Fibroblast of the conjunctiva (primary cell): ENCODE measurements at places on chromosomes 3 and 15.

- no peak for DNase-seq
Observed at GRCh38 chr3:52310861-52311575, 5.1 kb upstream of the DNAH1 start.

DNA sequence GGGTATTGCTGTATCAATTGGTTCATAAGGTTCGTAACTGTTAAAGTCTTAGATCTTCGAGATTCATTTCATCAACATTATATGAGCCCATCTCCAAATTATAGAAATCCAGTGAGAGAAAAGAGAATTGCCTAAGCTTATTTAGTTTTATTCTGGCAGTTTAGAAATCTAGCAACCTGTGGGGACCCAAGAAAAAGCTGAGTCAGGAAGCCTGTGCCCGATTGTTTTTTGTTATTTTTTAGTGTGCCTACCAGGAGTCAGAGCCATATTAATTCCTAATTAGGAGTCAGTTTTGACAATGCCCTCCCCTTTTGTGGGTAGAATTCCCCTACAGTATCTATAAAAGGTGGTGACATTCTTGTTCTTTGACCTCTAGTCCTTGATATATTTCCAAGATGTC, 59.6 kb downstream of the SPRED1 start:
- no peak for DNase-seq

DNA sequence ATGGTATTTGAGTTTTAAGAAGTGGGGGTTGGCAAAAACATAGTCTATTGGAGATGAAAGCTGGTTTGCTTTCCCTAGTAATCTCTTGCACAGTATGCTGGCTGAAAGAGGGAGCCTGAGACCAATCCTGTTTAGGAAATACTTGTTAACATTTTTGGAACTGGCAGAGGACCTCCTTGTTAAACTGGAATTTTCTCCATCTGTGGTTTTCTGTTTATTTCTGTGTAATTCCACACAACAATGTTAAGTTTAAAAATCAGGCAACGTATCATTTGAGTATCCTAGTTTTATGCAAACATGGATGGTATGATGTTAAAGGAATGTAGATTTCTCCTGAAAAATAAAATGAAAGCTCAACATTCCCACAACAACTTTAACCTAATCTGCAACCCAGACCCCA, 536.0 kb upstream of the TBL1XR1 start:
- DNase-seq: no peak

DNA sequence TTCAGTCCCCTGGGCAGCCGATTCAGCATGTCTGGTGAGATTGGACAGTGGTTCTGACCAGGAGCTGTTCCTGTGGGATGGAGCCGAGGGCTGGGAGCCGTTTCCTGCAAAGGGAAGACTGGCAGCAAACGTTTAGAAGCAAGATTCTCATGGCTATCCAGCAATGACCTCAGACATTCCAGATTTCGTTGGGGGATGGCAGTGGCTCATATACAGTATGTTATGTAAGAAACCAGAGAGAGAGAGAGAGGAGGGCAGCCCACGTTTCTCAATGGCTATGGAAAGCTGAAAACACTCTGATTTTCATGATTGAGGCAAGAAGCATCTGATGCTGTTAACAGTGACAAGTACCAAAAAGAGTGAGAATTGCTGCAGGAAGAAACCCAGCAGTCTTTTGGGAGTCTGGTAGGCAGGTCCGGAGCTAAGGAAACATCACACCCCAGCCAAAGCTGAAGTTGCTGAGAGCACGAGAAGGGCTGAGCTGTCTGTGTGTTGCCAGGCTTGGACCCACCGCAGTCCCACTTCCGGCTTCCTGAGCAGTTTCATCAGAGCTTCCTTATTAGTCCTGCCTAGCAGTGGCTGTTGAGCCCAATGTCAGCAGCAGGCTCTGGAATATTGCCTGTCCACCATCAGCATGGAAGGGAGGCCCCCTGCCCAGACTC, 25.6 kb upstream of the VPS8 start:
- DNase-seq: peak; percentile 59

DNA sequence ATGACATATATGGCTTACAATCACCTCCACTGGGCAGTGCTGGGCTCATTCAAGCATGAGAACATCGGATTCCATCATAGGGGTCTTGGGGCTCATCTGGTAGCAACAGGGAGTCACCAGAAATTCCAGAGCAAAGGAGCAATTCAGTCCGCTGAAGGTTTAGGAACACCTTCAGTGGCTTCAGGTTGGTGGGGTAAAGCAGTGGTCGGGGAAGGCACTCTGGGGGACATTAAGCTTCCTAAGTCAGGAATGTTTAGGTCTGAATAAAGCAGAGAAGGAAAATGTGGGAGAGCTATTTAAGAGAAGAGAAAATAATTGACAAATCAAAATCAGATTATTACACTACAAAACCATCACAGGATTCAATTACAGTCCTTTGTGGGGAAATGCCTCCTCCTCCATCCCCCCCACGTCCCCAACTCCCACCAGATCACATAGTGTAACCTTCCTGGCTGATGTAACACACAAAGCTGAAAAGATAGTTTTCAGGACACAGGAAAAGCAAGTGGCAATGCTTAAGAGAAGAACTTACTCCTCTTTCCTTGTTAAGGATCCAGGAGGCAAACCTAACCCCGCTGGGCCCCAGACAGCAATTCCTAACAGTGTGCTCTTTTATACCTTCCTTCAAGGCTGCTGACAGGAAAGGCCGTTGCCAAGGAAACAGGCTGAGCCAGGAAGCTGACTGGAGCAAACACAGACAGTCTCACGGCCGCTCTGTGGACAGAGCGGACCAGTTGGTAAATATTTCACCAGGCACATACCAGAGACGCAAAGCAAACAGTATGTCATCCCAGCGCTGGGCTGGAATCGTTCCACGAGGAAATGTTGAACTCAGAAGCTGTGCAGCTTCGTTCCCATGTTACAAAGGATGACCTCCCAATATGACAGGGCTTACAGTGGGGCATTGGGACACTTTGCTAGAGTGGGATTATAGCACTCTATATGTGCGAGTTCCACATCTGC, 57.5 kb upstream of the LMCD1 start:
- DNase-seq: peak; percentile 95

GRCh38 chr15:98807262-98807661, 158.9 kb downstream of the IGF1R start:
- DNase-seq: peak; percentile 91

- no peak for DNase-seq
Observed at GRCh38 chr3:12154151-12154550, 4.6 kb downstream of the TIMP4 start.

DNA sequence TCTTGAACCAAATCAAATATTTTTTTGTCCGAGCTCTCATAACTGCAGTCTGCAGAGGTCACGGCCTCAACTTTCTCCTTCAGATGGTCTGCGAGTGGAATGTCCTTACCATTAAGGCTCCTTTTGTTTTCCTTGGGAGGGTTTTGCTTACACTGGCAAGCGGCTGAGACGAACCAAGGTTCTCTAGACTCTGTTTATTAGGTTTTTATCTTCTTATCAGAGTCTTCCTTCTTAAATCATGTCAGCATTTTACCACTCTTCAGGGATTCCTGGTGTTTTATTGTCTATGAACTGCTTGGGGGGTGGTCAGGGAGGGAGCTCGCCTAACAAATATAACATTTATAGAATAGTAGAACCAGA, 773.7 kb upstream of the NR2F2 start:
- peak; percentile 10 for DNase-seq

DNA sequence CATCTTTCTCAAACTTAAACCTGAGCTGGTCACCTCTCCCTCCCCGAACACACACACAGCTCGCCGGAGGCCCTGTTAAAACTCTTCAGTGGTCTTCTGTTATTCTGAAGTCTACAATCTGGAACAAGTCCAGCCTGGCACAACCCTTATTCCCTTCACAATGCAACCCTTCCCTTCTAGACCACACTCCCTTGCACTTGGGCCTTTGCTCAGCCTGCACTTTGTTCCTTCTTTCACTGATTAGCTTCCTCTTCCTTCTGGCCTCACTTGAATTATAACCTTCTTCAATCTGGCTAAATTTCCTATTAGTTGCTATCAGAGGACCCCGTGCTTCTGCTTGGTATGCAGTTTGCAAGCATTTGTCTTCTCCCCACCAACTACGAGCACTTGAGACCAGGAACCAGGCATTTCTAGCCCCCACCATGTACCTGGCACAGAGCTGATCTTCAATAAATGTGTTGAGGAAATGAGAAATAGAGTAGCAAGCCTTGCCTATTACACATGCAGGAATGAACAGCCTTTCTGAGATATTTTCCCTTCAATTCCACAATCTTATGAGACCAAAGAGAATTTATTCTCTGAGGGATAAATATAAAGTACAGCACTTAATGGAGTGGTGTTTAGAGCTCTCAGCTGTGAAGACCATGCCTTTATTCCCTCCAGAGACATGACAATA, 663.1 kb upstream of the ADAMTS9 start:
- no peak for DNase-seq

- no peak for DNase-seq
Observed at GRCh38 chr15:73900095-73900712, 26.1 kb upstream of the LOXL1 start.

GRCh38 chr3:131922356-131922755, 112.5 kb downstream of the CPNE4 start:
- no peak for DNase-seq

GRCh38 chr3:94928921-94929320, 866.1 kb downstream of the NSUN3 start:
- peak; percentile 14 for DNase-seq

DNA sequence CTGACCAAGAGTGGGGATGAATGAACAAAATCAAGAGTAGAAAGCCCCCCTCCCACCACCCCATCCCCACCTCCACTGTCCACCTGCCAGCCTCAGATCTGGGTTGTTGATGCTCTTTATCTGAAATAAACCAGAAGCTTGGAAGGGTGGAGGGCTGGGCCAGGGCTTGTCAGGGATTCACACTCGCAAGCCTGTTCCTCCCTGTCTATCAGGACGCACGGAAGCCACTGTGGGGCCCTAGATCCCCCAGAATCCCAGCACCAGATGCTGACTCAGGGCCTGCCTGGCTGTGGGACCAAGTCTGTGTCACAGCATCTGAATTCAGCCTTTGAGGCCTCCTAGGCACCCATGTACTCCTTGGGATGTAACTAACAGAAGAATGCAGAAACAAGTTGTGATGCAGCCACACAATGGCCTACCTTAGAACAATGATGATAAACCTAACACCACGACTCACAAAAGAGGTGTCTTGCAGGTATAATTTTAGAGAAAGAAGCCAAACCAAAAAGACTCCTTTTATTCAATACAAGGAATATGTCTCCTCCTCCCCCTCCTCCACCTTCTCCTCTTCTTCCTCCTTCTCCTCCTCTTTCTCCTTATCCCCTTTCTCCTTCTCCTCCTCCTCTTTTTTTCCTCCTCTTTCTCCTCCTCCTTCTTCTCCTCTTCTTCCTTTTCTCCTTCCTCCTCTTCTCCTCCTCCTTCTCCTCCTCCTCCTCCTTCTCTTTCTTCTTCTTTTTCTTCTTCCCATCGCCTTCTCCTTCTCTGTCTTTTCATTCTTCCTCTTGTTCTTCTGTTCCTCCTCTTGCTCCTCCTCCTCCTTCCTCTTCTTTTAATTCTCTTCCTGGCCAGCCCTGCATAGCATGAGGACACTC, 234.7 kb downstream of the PLCL2 start:
- DNase-seq: no peak

- peak; percentile 22 for DNase-seq
Observed at GRCh38 chr3:32226875-32227500, 11.5 kb upstream of the CMTM8 start.

DNA sequence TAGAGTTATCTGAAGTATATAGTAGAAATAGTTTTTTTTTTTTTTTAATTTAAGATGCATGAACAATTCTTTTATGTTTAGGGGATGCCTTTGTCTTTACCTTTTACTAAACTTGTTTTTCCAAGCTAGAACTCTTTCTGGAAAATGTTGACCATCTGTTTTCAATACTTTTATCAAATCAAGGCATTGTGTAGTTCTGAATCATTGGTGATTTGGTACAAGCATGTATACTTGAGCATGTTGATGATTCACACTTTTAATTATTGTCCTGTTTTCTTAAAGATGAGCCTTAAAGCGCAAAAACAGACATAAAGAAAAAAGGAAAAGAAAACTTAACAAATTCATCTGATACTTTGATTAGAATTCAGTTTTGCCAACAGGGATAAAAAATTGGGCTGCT, 28.3 kb downstream of the PDCD6IP start:
- DNase-seq: peak; percentile 23

- no peak for DNase-seq
Observed at GRCh38 chr15:101056366-101057334, 137.5 kb downstream of the LRRK1 start.
